ENCODE measurements at places on chromosomes 6 and 20.

DNA sequence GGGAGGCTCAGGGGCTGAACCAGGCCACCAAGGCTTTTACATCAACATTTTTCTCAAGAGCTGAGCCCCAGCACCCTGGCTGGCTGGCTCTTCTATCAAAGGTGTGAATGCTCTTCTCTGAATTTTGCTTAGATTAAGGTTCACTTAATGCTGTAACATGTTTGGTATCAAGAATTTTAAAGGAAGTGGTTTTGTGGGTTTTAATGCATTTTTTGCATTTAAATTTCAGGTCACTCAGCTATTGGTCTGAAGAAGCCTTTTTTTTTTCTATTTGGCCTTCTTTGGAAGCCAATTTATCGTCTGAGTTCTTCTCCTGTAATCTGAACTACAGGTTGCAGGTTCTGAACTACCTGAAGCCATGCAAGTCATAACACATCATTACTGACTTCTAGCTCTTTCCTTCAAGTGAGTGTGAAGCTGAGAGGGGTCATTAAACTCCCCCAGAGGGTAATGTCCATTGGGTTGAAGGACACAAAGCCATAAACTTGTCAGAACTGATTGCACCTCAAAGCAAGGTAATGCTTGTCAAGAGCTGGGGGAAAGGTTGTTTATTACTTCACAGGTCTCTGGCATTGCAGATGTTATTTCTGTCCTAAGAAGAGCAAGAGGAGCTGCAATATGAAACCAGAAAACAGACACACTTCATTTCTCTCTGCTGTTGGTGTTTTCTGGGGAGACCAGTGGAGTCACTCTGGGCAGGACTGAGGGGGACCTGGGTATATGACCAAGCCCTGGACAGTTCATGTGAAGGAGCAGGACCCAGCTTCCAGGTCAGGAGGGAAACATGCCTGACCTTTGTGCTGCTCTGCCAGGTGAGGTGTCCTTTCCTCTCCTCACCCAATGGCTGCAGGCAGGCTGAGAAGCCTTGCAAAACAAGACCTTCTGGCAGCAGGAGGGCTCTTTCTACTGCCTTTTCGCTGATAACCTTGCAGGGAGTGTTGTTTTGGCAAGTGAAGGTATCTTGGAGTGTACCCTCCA is 26.1 kb upstream of the NEDD9 start:
- no peak for DNase-seq

GRCh38 chr20:32366380-32366779 is 8.2 kb downstream of the ASXL1 start:
- no peak for DNase-seq

GRCh38 chr20:2179949-2180348 is 78.3 kb downstream of the STK35 start:
- no peak for DNase-seq

DNA sequence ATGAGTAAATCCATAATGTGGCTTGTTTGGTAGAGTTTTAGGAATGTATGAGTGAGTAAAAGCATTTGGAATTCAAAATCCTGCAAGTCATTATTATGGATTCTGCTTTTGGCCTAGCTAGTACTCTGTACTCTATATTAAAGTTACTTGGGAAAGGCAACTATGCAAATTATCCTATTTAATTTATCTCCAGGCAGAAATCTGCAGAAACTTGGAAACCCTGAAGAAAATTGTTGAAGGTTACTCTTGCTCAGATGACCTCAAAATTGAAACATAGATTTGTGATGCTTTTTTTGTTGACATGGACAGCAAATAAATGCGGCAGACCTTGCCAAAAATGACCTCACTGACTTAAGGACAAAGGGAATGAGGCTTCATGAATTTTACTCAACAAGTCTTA is 477.1 kb upstream of the EYS start:
- DNase-seq: no peak

- DNase-seq: no peak
These were observed 151.5 kb downstream of the CFAP61 start for GRCh38 chr20:20203784-20204183.

GRCh38 chr6:150235218-150235617 is 92.4 kb downstream of the PPP1R14C start:
- no peak for DNase-seq

DNA sequence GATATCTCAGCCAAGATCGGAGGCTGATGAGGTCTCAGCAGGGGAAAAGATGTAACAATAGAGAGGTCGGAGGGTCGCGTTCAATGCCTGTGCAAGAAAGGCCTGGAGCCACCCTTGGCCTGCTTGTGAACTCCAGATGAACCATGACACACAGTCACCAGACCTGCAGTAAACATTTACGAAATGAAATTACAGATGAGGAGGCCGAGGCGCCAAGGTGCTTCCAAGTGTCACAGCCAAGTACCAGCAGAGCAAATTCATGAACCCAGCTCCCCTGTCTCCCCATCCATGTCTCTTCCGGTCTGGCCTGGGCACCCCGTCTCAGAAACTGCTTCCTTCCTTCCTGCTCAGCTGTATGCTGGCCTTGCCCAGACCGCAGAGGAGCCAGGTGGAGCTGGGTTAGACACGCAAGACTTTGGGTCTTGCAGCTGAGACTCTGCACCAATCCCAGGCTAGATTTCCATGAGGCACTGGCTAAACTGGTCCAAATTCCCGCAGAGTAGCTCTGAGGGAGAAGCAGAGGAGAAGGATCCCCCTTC is 48.1 kb downstream of the CHMP4B start:
- DNase-seq: no peak

- DNase-seq: no peak
These were observed 18.5 kb downstream of the NSFL1C start for GRCh38 chr20:1448081-1448620.

DNA sequence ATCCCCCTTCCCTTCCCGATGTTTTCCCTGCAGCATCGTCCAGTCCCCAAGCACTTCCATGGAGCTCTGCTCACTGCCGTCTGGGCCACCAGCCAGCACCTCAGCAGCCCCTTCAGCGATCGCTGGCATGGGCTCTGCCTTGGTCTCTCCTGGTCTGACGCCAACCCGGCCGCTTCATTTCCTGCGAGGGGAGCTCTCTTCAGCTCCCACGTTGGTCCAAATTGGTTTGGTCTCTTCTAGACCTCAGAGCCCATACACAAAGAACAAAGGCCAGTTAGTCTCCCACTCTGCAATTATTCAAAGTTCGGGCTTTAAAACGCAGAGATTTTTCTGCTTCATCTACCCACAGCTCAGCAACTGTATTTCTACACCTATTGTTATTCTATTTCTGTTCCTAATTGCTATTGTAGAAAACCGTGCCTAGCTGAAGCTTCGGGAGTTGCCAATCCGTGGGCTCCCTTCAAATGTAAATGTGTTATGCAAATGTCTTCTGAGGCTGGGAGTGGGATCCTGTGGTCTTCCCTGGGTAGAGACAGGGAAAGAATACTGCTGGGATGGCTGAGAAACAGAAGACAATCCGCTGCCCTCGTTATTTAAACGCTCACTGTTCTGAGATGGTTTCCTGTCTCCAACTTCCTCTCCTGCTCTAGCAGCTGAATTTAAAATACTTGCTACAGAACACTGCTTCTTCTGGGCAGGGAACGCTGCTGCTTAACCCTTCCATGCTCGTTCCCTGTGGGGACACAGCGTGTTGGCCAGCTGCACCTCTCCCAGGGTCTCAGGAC is 154.2 kb upstream of the QKI start:
- no peak for DNase-seq

DNA sequence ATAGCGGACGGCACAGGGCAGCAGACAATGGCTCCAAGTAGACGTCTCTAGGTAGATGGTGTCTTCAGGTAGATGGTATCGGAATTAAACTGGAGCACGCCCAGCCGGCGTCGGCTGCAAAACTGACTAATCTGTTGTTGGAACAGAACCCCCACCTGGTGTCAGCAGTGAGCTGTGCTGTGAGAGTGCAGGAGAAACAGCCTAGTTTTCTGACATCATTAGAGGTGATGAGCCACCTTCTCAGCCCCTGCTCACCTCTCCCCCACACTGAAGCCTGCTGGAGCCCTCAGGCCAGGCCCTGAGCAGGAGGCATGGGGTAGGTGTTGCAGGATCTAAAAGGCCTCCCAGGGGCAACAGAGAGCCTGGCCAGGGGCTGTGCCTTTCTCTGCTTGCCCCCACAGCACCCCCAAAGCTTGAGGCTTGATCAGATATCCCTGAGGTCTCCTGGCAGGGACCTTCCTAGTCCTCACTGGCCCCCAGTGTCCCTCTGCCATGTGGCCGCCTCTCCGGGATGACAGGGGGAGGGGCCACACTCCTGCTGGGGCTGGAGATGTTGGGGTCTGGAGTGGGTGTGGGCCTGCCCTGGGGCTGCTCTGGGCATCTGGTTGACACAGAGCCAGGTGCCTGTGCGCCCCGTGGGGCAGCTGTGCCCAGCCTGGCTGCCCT is 6.9 kb upstream of the HELZ2 start:
- peak; percentile 46 for DNase-seq

DNA sequence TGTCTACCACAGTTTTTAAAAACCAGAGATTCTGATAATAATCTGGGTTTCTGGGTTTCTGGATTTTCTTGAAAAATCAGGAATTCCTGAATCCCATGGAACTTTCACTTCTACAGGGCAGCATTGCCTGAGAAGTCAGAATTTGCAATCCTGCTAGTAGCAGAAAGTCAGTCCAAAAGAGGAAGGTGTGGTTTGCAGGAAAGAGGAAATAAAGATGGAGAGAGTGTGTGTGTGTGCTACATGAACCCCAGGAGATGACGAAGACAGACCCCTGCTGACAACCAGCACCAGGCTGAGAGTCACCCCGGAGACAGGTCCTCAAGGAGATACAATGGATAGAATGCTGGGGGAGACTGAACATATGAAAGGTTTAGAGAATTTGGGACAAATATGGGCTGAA is 44.9 kb downstream of the PRND start:
- no peak for DNase-seq

- no peak for DNase-seq
These were observed 246.1 kb downstream of the TFAP2C start for GRCh38 chr20:56875052-56875659.

- no peak for DNase-seq
These were observed 306.1 kb downstream of the QKI start for GRCh38 chr6:163720460-163721235.

GRCh38 chr20:59214606-59215547 is 51.3 kb downstream of the ZNF831 start:
- DNase-seq: no peak

GRCh38 chr20:59925359-59925758 is 8.1 kb downstream of the SYCP2 start:
- DNase-seq: no peak

GRCh38 chr6:72589096-72589495 is 32.8 kb upstream of the KCNQ5 start:
- no peak for DNase-seq

DNA sequence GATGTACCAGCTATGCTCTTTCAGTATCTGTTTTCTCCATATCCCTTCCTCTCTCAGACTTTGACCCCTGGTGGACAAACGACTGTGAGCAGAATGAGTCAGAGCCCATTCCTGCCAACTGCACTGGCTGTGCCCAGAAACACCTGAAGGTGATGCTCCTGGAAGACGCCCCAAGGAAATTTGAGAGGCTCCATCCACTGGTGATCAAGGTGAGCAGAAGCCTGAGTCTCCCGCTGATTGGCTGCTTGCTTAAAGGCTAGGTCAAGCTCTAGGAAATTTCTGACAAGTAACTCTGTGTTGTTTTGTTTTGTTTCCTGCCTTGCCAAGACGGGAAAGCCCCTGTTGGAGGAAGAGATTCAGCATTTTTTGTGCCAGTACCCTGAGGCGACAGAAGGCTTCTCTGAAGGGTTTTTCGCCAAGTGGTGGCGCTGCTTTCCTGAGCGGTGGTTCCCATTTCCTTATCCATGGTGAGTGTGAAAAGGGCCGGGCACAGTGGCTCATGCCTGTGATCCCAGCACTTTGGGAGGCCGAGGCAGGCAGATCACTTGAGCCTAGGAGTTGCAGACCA is 28.6 kb downstream of the C6orf89 start:
- no peak for DNase-seq

DNA sequence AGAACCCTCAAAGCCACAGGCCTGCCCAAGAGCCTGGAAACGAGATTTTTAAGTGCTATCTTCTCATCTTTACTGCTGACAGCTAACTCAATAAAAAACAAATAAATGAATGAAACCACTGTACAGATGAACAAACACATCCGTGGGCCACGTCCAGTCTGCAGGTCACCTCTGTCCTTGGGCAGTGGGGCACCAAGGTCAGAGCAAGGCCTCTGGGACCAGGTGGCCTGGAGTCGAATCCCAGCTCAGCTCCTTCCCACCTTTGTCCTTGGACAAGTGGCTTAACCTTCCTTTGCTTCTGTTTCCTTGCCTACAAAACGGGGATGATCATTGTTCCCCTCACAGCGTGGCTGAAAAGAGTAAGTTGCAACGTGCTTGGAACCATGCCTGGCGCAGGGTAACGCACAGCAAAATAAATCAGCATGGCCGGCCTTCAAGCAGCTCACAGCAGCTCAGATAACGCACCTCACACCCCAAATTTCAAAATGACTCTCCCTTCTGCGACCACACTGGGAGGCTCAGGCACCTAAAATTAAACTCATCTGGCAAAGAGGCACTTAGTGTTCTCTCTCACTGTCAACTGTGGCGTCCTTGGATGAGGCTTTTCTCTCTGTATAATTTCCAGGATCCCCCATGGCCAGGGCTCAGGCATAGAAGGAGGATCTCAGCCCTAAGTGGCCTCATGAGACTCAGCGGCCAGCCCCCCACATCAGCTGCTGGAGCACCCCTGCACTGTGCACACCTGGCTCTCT is 35.7 kb downstream of the RRBP1 start:
- peak; percentile 61 for DNase-seq

DNA sequence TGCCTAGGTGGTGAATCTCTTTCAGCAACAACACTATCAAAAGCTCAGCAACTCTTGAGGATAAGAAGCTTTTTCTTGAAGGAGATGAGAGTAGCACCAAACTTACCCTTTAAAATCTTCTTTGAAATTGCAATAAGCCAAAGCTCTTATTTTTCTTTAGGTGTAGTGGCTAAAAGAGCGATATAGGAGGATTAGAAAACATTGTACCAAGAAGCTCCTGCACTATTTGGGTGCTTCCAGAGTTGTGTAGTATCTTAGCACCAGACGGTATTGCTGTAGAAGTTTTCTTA is 1.2 kb downstream of the FUT9 start:
- DNase-seq: no peak

- no peak for DNase-seq
These were observed 142.6 kb downstream of the MRPL14 start for GRCh38 chr6:43984442-43985321.

GRCh38 chr6:121847806-121848522 is 412.5 kb downstream of the GJA1 start:
- no peak for DNase-seq

DNA sequence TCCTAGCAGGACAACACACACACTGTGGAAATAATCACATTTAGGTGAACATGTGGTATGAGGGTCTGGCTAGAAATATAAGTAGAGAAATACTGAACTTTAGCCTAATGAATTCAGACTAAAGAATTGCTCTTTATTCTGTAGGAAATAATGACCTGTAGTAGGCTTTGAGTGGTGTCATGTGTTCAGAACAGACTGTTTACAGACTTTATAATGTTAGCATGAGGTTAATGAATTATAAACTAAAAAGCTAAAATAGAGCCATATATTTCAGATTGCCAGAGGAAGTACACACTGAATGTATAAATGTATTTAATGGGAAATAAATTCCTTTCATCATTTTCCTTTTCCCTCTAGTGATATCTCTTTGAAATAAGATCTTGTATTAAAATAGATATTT is 669.5 kb upstream of the EPHA7 start:
- no peak for DNase-seq
